ENCODE measurements at places on chromosomes 2 and 18. TPM values are rescaled to one million over a fixed set of nuclear protein-coding genes. Genes with fewer than 3 reads are reported as not detected.
A peak's percentile ranks its signal among the peaks of the same experiment; 100 is the strongest.

DNA sequence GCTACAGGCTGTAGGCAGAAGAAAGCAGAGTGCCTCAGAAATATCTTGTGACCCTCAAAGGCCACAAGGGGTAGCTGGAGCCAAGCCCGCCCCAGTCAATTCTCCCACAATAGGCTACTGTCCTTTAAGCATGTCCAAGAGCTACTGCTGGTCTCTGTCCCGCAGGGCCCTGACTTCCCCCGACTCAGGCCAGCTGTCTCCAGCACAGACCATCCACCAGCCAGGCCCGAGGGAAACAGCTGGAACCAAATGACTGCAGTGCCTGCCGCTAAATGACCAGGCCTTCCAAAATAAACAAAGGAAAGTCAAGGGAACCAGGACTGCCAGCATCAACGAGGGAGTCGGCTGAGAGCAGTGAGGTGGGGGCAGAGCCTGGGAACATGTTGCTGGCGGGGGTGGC lies 36.7 kb downstream of the MCFD2 start:
- H3K27ac ChIP-seq = no peak overlapping the region
- H3K27me3 ChIP-seq = no peaks in the 10 kb centered on the region
- H3K36me3 ChIP-seq = no peaks in the 10 kb centered on the region
- no peak overlapping the region for H3K4me3 ChIP-seq
- peaks cover 22% of the 10 kb centered on the region for H3K4me1 ChIP-seq
- no peak for DNase-seq

- H3K4me1 ChIP-seq = no peaks in the 10 kb centered on the region
- no peak for DNase-seq
- no peaks in the 10 kb centered on the region for H3K36me3 ChIP-seq
- no peaks in the 10 kb centered on the region for H3K27me3 ChIP-seq
- peak overlapping the region; percentile 68 for H3K27ac ChIP-seq
These were observed 269.3 kb upstream of the ID2 start for GRCh38 chr2:8412586-8412985.

- DNase-seq = no peak
- H3K4me1 ChIP-seq = no peaks in the 10 kb centered on the region
- no peaks in the 10 kb centered on the region for H3K27me3 ChIP-seq
- H3K27ac ChIP-seq = no peak overlapping the region
These were observed 585.0 kb downstream of the NR4A2 start for GRCh38 chr2:155747531-155747930.

DNA sequence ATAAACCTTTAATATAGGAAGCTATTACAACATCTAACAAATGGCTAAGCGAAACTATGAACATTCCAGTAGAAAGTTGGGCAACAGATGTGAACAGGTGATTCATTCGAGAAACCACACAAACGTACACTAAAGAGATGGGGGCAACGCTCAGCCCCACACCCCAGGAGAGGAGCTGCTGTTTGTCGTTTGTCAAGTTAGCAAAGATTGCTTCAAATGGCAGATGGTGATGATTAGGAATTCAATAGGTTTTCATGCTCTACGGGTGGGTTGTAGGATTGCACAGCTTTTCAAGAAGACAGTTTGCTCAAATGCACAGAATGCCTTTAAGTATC lies 154.7 kb upstream of the HDAC4 start:
- DNase-seq = no peak
- H3K4me1 ChIP-seq = no peaks in the 10 kb centered on the region
- no peaks in the 10 kb centered on the region for H3K36me3 ChIP-seq
- H3K4me3 ChIP-seq = no peak overlapping the region

DNA sequence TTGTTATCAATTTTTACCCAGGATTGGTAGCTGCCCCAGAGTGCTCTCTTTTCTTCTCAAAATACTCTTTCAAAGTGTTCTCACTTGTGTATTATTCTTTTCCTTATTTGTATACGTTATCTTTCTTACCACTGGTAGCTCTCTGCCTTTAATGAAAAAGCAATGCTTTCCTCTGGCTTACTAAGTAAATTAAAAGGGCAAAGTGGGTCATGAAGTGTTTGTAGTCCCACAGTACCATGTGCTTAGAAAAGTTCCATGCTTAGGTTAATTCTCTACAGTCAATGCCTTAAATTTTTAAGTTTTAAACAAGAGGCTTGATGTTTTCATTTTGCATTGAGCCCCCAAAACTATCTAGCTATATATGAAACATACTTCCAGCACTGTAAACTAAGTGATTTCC lies 300.2 kb downstream of the ASXL3 start:
- no peak overlapping the region for H3K27ac ChIP-seq
- H3K4me3 ChIP-seq = no peak overlapping the region
- no peak for DNase-seq
- H3K4me1 ChIP-seq = no peaks in the 10 kb centered on the region
- no peaks in the 10 kb centered on the region for H3K27me3 ChIP-seq

DNA sequence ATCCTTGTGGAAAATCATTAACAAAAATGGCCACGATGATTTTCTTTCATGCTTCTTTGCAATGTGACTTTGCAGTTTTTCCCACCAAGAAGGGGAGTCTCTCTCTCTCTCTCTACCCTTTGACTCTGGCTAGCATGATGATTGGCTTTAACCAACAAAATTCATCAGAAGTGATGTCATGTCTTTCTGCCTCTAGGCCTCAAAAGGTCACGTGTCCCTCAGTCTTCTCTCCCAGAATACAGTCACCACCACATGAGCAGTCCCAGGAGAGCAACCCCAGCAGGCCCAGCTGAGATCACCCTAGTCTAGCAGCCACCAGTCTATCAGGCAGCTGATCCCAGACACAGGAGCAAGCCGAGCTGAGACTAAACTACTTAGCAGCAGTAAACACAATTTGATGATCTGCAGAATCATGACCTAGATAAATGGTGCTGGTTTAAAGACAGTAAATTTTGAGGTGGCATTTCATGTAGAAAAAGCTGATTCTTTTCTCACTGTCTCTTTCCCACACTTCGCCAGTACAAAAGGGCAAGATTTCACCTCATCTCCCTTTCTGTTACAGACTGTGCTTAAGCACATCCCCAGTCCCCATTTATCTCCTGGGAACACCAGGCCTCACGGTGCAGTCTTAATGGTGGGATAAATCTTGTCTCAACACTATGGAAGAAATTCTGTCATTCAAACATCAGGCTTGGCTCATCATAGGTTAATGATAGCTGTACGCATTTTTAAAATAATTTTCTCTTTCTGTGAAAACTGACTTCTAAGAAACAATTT lies 132.7 kb downstream of the SCG2 start:
- peaks cover 14% of the 10 kb centered on the region for H3K4me1 ChIP-seq
- no peaks in the 10 kb centered on the region for H3K36me3 ChIP-seq
- no peak overlapping the region for H3K4me3 ChIP-seq
- no peak overlapping the region for H3K27ac ChIP-seq

- H3K27me3 ChIP-seq = no peaks in the 10 kb centered on the region
- no peak overlapping the region for H3K27ac ChIP-seq
- H3K4me3 ChIP-seq = no peak overlapping the region
- H3K4me1 ChIP-seq = no peaks in the 10 kb centered on the region
- DNase-seq = peak; percentile 49
These were observed 79.5 kb upstream of the CTDP1 start for GRCh38 chr18:79600141-79600540.

DNA sequence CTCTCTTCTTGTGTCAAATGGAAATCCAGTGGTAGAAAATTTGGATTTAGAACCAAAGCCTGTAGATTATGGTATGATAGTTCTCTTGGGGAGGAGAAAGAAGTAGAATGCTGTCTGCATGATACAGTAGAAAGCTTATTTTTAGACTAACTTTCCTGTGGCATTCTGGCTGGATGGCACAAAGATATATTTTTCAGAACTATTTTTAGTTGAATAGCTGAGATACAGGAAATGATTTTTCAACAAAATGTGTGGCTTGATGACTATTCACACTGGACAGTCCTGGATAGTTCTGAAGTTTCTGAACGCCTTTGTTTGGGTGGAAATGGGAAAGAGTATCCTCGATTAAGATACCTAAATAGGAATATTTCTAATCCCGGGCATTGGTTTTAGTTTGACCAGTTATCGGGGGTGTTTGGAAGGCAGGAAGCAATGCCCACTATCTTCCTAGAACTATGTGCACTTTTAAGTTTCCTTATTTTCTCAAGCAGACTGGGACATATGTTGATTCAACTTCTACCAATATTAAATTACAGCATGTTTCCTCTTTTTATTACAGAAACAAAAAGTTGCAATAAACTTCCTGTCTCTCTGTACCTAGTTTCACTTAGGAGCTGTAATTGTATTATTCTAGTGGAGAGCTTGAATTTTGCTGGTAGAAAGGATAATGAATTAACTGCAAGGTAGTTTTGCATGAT lies 32.1 kb downstream of the GDF7 start:
- no peaks in the 10 kb centered on the region for H3K27me3 ChIP-seq
- DNase-seq = no peak
- H3K4me1 ChIP-seq = no peaks in the 10 kb centered on the region
- peaks cover 4% of the 10 kb centered on the region for H3K36me3 ChIP-seq
- H3K27ac ChIP-seq = no peak overlapping the region

- peak within 1 kb of the TSS; percentile 82 for H3K4me3 ChIP-seq
- H3K27me3 ChIP-seq = no peaks in the 10 kb centered on the region
- no peaks in the 10 kb centered on the region for H3K36me3 ChIP-seq
- DNase-seq = peak; percentile 93
- H3K4me1 ChIP-seq = peaks cover 42% of the 10 kb centered on the region
These were observed at the start of gene GPD2 for GRCh38 chr2:156435718-156436496. TSS of gene GPD2 (plus strand) at chr2:156436379. CDS start at chr2:156476106, 39,727 bp downstream.

DNA sequence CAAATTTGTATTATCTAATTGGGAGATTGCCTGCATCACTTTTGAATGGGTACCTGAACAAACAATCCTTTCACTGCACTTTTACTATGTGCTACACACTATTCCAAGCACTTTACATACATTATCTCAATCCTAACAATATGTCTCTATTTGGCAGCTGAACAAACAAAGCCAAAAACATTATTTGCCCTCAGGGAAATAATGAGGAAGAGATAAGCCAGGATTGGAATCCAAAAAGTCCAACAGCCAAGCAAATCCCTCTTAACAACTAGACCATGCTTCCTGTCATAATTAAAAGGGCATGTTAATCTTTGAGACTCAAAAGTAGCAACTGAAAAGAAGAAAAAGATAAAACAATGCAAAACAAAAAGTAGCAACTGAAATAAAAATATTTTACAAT lies 32.1 kb downstream of the RPRD1A start:
- no peaks in the 10 kb centered on the region for H3K27me3 ChIP-seq
- DNase-seq = no peak
- no peak overlapping the region for H3K4me3 ChIP-seq
- H3K27ac ChIP-seq = no peak overlapping the region

GRCh38 chr2:15889442-15890123 lies 50.8 kb upstream of the MYCN start:
- no peak overlapping the region for H3K27ac ChIP-seq
- DNase-seq = peak; percentile 86
- no peak overlapping the region for H3K4me3 ChIP-seq
- no peaks in the 10 kb centered on the region for H3K27me3 ChIP-seq
- no peaks in the 10 kb centered on the region for H3K4me1 ChIP-seq

DNA sequence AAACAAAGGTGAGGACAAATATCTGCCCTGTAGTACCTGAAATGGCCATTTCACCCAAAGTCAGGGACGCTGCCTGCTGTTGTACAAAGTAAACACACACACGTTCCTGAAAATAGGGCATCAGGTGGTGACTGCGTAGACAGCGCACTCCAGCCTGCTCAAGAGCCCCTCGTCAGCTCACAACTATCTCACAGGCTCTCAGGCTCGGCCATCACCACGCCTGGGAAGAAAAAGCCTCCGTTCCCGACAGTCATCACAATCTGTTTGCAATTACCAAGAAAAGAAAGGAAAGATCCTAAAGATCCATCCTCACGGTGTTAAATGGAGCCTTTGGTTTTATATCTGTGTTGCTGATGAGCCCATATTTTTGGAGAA lies 230.2 kb downstream of the ZNF516 start:
- H3K4me3 ChIP-seq = no peak overlapping the region
- H3K27ac ChIP-seq = no peak overlapping the region
- DNase-seq = no peak
- no peaks in the 10 kb centered on the region for H3K36me3 ChIP-seq
- H3K27me3 ChIP-seq = no peaks in the 10 kb centered on the region
- peaks cover 20% of the 10 kb centered on the region for H3K4me1 ChIP-seq

- peaks cover 9% of the 10 kb centered on the region for H3K4me1 ChIP-seq
- DNase-seq = no peak
- H3K27ac ChIP-seq = peak overlapping the region; percentile 41
These were observed 3.1 kb downstream of the ARL4C start for GRCh38 chr2:234493796-234494195.

GRCh38 chr2:41872646-41873045 lies 175.2 kb upstream of the PKDCC start:
- no peaks in the 10 kb centered on the region for H3K36me3 ChIP-seq
- no peak overlapping the region for H3K27ac ChIP-seq
- no peaks in the 10 kb centered on the region for H3K4me1 ChIP-seq
- H3K4me3 ChIP-seq = no peak overlapping the region

DNA sequence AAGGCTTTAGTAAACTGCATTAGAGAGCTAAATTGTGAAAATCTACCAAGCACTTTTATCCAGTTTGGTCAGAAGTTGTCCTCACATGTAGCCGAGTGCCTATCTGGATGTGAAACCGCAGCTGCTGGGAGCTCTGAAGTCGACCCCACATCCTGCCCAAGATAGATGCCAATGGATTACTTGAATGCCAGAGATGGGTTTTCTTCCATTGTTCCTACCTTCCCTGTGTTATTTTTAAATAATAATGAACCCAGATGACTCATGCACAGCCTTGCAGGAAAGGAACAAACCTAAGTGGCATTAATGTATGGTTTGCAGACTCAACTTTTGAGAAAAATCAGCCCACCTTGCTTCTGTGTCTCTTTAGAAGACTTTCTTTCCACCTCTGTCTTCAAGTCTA lies 408.5 kb downstream of the FBXO15 start:
- no peaks in the 10 kb centered on the region for H3K36me3 ChIP-seq
- H3K4me1 ChIP-seq = no peaks in the 10 kb centered on the region

Gene RIF1
- total RNA-seq = 29.8 TPM

Gene ABCB11
- not detected for total RNA-seq

Gene MGAT4A
- 51.7 TPM for total RNA-seq

Gene ERMN
- total RNA-seq = 0.37 TPM

Gene EFEMP1
- total RNA-seq = 329 TPM

Gene G6PC2
- not detected for total RNA-seq

Gene GAREM1
- total RNA-seq = 10.3 TPM

Gene AMMECR1L
- total RNA-seq = 15.1 TPM

Gene SDC1
- total RNA-seq = 127 TPM

Gene CAD
- total RNA-seq = 31.1 TPM

Gene NDUFAF7
- 12.3 TPM for total RNA-seq

Gene ANKRD36B
- 15.9 TPM for total RNA-seq

Gene ERBB4
- total RNA-seq = 6.4 TPM

Gene PDE11A
- total RNA-seq = 0.34 TPM

Gene ESPNL
- total RNA-seq = 0.67 TPM

Gene SLC11A1
- 98.2 TPM for total RNA-seq

Gene LDAH
- 20.2 TPM for total RNA-seq

Gene CXCR1
- 1.7 TPM for total RNA-seq

Gene MARS2
- 7.8 TPM for total RNA-seq

Gene RELCH
- 32.6 TPM for total RNA-seq

Gene UGT1A8
- total RNA-seq = not detected

Gene ST8SIA5
- total RNA-seq = 0.31 TPM

All from left lung (tissue), 14 donors.